Activated CD8-positive, alpha-beta T cell treated with anti-CD3 and anti-CD28 coated beads for 36 hours (primary cell): ENCODE measurements at places on chromosomes 12 and 14. TPM values are rescaled to one million over a fixed set of nuclear protein-coding genes. Genes with fewer than 3 reads are reported as not detected.

LALBA gene
- not detected for total RNA-seq

DNA sequence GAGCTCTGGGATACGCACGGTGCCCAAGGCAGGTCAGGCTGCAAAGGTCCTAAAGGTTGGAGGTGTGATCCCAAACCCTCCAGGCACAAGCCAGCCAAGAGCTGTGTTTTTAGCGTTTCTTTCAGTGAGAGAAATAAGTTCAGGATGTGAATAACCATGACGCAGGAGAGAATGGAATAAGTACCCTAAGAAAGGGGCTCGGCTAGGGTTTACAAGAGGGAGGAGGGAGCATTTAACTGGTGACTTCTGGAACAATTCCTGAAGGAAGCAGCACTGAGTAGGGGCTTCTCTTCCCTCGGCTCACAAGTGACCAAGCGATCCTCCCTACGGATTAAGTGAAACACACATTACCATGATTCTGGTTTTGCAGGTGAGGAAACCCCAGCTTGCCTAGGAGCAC, 29.4 kb downstream of the SSH1 start:
- H3K4me1 ChIP-seq = peaks cover 38% of the 10 kb centered on the region
- H3K36me3 ChIP-seq = peaks cover 20% of the 10 kb centered on the region
- DNase-seq = no peak
- H3K4me3 ChIP-seq = no peak overlapping the region
- no peaks in the 10 kb centered on the region for H3K27me3 ChIP-seq

- no peak overlapping the region for H3K27ac ChIP-seq
- peaks cover 4% of the 10 kb centered on the region for H3K27me3 ChIP-seq
- no peaks in the 10 kb centered on the region for H3K4me1 ChIP-seq
- DNase-seq = no peak
- no peak overlapping the region for H3K4me3 ChIP-seq
- no peaks in the 10 kb centered on the region for H3K36me3 ChIP-seq
Observed at GRCh38 chr14:87748558-87748957, 244.4 kb downstream of the GALC start.

GRCh38 chr12:92062539-92063493, 82.8 kb downstream of the BTG1 start:
- H3K27ac ChIP-seq = no peak overlapping the region
- H3K4me1 ChIP-seq = peaks cover 73% of the 10 kb centered on the region

DNA sequence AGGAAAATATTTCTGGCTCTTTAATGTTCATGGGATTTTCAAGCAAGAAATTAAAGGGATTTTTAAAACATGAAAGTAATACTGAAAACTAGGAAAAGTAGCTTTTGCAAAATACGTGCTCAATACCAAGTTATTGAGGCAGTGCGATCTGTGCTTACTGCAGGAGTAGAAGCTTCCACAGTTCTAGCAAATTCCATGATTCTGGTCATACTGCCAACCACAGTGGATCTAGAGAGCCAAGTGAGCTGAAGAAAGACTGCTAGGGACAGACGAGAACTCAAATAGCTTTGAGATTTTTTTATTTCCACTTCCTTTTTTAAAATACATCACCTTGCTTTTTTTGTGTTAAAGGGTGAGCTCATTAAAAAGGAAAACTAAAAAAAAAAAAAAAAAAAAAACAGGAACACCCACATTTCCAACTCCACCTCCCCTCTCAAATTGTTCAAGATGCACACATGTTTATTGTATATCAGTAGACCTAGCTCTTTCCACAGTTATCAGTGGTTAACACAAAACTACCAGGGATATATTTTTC, 26.2 kb downstream of the EGLN3 start:
- H3K36me3 ChIP-seq = no peaks in the 10 kb centered on the region
- no peaks in the 10 kb centered on the region for H3K27me3 ChIP-seq
- no peak overlapping the region for H3K27ac ChIP-seq

CSRP2 gene
- total RNA-seq = 1.2 TPM

GRCh38 chr12:120932956-120933526, 28.9 kb upstream of the SPPL3 start:
- no peak overlapping the region for H3K27ac ChIP-seq
- H3K36me3 ChIP-seq = no peaks in the 10 kb centered on the region
- H3K4me3 ChIP-seq = no peak overlapping the region
- no peak for DNase-seq
- no peaks in the 10 kb centered on the region for H3K4me1 ChIP-seq

GRCh38 chr12:131267576-131267975, 313.9 kb downstream of the ADGRD1 start:
- no peak overlapping the region for H3K27ac ChIP-seq
- no peaks in the 10 kb centered on the region for H3K27me3 ChIP-seq
- DNase-seq = no peak
- no peak overlapping the region for H3K4me3 ChIP-seq

GDF3 gene
- total RNA-seq = not detected

P2RX2 gene
- total RNA-seq = not detected

VAMP1 gene
- 51.2 TPM for total RNA-seq

GRCh38 chr12:107661830-107662229, 23.8 kb upstream of the PWP1 start:
- no peak overlapping the region for H3K4me3 ChIP-seq
- peaks cover 5% of the 10 kb centered on the region for H3K36me3 ChIP-seq
- H3K27me3 ChIP-seq = no peaks in the 10 kb centered on the region
- peaks cover 3% of the 10 kb centered on the region for H3K4me1 ChIP-seq

- DNase-seq = no peak
- no peaks in the 10 kb centered on the region for H3K4me1 ChIP-seq
- no peak overlapping the region for H3K27ac ChIP-seq
Observed at GRCh38 chr12:60419986-60420385, 824.2 kb downstream of the SLC16A7 start.

DNA sequence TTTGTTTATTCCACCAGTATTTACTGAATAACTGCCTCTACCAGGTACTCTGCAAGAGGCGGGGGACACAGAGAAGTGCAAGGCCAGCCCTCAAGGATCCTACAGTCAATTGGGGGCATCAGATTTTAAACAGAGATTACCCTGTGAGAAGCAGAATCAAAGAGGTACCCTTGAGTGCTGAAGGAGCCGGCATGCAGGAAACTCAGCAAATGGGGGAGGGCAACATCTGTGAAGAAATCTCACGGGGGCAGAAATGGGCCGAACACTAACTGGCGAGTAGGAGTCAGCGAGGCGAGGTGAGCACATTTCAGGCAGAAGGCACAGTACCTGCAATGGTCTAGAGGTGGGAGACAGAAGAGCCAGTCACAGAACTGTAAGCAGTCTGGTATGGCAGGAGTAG, 9.0 kb downstream of the GALNT6 start:
- peaks cover 37% of the 10 kb centered on the region for H3K4me1 ChIP-seq
- DNase-seq = no peak
- H3K27ac ChIP-seq = no peak overlapping the region
- H3K4me3 ChIP-seq = no peak overlapping the region
- H3K36me3 ChIP-seq = peaks cover 52% of the 10 kb centered on the region

DNA sequence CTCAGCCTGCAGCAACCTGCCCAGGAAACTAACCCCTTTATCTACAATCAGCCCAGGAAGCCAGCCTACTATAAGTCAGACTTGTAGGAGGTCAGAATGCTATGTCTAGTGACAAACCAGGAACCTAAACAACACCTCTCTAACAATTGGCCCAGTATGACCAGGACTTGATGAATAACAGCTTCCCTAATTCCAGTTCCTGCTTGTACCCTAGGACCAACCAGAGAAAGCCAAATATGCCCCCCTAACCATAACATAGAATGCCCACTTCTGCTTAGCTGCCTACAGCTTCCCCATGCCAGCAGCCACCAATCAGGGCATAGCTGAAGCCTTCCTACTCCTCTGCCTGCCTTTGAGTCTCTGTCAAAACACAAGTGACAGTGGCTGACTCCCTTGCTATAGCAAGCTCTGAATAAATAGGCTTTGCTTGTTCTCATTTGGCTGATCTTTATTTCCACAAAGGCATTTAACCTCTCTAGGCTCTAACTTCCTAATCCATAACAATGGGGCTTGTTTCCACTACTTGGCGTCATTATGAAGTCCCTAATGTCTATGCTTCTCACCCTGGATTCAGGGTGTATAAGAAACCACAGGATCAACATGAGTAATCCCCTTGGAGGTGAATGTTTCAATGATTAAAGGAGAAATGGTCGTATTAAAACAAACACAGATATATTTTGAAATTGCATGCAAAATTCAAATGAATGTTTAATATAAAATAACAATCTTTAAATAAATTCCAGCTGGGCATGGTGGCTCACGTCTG, 220.2 kb downstream of the ANO6 start:
- H3K4me3 ChIP-seq = no peak overlapping the region
- DNase-seq = no peak
- no peaks in the 10 kb centered on the region for H3K4me1 ChIP-seq
- H3K36me3 ChIP-seq = peaks cover 5% of the 10 kb centered on the region
- no peaks in the 10 kb centered on the region for H3K27me3 ChIP-seq

GRCh38 chr12:102462386-102462785, 18.0 kb downstream of the IGF1 start:
- no peak overlapping the region for H3K27ac ChIP-seq
- H3K4me3 ChIP-seq = no peak overlapping the region
- H3K27me3 ChIP-seq = peaks cover 23% of the 10 kb centered on the region
- no peaks in the 10 kb centered on the region for H3K4me1 ChIP-seq

- no peak for DNase-seq
- H3K4me1 ChIP-seq = no peaks in the 10 kb centered on the region
- no peaks in the 10 kb centered on the region for H3K27me3 ChIP-seq
- H3K27ac ChIP-seq = no peak overlapping the region
- no peaks in the 10 kb centered on the region for H3K36me3 ChIP-seq
- no peak overlapping the region for H3K4me3 ChIP-seq
Observed at GRCh38 chr14:79018836-79019235, 848.7 kb downstream of the NRXN3 start.

DNA sequence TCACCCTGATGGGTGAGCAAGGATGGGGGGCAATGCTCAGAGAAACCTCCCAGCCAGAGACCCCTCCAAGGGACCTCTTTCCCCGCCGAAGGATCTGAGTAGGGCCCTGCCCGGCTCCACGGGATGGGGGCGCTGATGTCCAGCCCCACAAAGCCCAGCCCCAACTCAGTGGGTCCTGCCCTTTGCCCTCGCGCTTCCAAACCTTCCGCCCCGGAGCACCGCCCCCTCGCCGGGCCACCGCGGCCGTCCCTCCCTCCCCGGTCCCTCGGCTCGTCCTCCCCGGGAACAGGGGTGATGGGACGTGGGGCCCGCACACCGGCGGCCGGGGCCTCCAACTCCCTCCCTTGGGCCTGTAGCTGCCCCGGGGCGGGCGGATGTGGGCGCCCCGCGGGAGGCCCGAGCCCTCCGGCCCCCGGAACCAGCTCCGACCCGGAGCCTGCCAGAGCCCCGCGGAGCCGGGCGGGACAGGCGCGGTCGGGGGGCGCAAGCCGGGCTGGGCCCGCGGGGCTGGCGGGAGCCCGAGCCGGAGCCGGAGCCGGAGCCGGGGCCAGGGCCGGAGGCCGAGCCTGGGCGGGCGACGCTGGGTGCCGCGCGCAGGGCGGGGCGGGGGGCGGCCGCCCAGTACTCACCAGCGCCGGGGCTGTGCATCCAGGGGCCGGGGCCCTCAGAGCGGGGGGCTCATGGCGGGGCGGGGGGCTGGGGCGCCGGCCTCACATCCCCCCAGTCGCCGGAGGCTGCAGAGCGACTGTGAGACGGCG, 386 bp downstream of the HDAC7 start:
- peaks cover 52% of the 10 kb centered on the region for H3K36me3 ChIP-seq
- peak; percentile 58 for DNase-seq
- peak overlapping the region; percentile 98 for H3K27ac ChIP-seq
- peaks cover 51% of the 10 kb centered on the region for H3K4me1 ChIP-seq
- H3K27me3 ChIP-seq = no peaks in the 10 kb centered on the region
- H3K4me3 ChIP-seq = peak overlapping the region; percentile 90

DNA sequence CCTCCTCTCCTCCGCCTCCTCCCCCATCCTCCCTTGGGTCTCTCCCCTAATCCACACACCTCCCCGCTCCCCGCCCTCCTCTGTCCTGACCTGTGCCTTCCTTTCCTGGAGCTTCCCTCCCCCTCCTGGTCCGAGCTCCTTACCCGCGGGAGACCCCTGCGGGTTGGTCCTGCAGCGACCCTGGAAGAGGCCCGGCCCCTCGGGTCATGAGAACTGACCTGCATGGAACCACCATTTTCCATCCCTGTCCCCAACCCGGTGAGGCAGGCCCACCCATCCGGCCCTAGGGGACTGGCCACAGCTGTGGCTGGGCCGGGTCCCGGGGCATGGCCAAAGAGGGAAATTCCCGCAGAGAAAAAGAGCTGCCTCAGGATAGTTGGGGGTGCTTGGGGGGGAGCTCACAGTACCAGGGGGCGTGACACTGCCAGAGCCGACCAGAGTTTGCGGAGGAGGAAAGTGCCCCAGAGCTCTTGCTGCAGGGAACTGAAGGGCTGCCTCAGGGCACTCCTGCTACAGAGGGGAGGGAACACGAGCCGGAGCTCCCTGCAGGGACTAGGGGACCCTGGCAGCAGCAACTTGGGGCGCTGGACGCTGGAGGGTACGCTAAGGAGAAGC, 613 bp downstream of the ARHGEF40 start:
- H3K27me3 ChIP-seq = peaks cover 59% of the 10 kb centered on the region
- no peak overlapping the region for H3K27ac ChIP-seq
- peak overlapping the region; percentile 69 for H3K4me3 ChIP-seq
- DNase-seq = peak; percentile 41
- no peaks in the 10 kb centered on the region for H3K36me3 ChIP-seq

DNA sequence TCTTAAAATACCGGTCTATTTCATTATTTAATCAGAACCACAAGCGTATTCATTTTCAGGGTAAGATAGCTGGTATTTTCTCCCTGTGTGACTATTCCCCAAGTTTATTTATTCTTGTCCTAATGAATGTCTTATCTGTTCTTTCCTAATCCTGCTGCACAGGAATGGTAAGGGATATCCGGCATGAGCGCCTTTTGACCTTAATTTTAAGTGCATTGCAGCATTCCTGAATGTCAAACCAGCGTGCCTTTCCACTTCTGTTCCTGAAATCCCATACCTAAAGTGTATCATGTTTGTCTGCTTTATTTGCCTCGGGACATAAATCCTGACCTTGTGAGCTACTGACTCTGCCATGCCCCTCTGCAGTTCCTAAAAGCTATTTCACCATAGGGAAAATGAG, 1713.2 kb upstream of the FLRT2 start:
- no peaks in the 10 kb centered on the region for H3K4me1 ChIP-seq
- no peaks in the 10 kb centered on the region for H3K36me3 ChIP-seq
- no peak for DNase-seq

RILPL2 gene
- 9.0 TPM for total RNA-seq

PLEKHH1 gene
- 6.7 TPM for total RNA-seq
